ENCODE measurements at places on chromosomes 7 and 10. TPM values are rescaled to one million over a fixed set of nuclear protein-coding genes. Genes with fewer than 3 reads are reported as not detected.

The AQP1 gene
- 0.17 TPM for total RNA-seq

The FRMPD2 gene
- total RNA-seq: 0.07 TPM

The MRC1 gene
- 0.11 TPM for total RNA-seq

The ITIH5 gene
- total RNA-seq: 7.6 TPM

The SPDYE16 gene
- total RNA-seq: not detected

The NRBF2 gene
- total RNA-seq: 30.0 TPM

The ZCCHC24 gene
- 6.2 TPM for total RNA-seq

DNA sequence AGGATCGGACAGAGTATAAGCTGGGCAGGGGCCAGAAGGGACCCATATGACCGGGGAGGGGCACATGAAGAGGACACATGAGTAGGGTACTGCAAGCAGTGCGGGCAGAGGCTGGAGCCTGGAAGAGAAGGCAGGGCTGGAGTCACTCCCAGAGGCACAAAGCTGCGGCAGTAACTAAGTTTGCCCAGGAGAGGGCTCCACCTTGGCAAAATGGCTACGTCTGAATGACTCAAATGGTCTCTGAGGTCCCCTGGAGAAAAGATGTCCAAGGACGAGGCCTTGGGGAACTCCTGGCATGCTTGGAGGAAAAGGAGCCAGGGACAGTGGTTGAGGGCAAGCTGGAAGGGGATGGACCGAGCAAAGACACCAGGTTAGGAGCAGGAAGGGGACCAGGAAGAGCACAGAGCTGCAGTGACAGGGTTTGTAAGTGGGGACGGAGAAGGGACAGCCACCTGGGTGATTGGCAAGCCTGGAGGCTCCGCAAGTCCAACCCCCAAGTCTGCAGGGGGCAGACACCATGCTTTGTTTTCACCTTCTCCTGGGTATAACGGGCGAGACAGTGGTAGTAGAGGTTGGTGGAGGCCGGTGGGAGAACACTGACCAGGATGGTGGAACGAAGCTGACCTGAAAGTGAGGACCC, 43.1 kb upstream of the LBX1 start:
- DNase-seq: peak; percentile 65

- DNase-seq: peak; percentile 58
Measured at GRCh38 chr7:100894860-100895700, 608 bp downstream of the ACHE start.

DNA sequence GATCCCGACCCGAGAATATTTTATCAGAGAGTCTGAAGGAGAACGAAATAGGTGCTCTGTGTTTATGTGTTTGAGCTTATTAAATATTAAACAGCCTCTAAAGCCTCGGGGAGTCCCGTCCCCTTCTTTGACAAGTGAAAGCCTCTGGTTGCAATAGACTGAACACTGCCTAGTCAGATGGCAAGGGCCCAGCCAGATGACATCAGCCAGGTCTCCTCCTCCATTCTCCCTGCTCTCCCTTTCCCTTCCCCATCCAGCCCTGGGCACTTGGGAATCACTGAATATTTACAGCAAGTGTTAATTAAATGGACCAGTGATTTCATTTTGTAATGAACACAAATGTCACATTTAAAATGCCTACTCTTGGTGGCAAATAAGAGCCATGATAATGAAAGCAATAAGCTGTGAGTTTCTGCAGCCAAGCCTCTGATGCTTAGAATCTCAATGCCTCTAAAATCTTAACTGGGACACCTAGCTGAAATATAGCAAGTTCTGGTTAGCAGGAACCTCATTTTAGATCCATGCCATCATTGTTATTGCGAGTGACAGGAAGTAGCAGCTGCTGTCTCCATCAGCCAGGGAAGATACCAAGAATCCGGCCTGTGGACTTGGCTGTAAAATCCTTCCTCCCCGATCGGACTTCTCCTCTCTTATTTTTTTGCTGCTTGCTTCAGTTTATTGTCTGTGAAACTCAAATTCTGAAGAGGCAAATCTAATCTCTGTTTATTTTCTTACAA, 202.1 kb downstream of the PRPF18 start:
- no peak for DNase-seq

GRCh38 chr10:89550509-89550908, 15.1 kb upstream of the SLC16A12 start:
- DNase-seq: no peak

DNA sequence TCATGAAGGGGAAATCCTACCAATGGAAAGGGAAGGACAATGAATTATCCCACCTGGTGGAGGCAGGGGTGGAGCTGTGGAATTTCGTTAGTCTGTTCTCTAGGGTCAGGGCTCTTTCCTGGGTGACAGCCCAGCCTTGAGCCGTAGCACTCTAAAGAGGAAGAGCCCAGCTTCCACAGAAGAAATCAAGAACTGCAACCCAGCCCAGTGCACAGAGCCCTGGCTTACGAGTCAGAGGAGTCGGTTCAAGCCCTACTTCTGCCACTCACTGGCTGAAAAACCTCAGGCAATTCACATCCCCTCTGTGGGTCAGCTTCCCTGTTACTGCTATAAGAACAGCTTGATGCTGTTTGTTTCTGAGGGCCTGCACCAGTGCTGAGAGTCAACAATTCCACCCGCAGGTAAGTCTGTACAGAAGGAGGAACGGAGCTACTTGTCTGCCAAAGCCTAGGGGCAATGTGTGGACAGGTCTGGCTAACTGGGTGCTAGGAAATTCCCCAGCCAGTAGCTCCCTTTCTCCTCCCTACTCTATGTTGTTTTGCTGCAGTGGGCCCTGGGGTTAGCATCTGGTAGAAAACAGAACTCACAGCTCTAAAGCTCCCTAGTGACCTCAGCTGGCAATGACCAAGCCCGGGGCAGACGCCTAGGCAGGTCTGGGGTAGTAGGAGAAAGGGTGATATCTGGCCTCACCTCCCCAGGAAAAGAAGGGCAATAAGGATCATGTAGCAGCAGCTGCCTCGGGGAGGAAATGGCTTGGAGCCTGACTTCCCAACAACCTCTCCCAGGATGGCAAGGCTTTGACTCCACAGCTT, 3.3 kb downstream of the AVPI1 start:
- no peak for DNase-seq

- DNase-seq: no peak
Measured at GRCh38 chr10:88108115-88108610, 244.7 kb downstream of the PTEN start.

- no peak for DNase-seq
Measured at GRCh38 chr10:118239236-118239630, 102.9 kb downstream of the FAM204A start.

- no peak for DNase-seq
Measured at GRCh38 chr7:83559887-83560286, 89.1 kb downstream of the SEMA3E start.

DNA sequence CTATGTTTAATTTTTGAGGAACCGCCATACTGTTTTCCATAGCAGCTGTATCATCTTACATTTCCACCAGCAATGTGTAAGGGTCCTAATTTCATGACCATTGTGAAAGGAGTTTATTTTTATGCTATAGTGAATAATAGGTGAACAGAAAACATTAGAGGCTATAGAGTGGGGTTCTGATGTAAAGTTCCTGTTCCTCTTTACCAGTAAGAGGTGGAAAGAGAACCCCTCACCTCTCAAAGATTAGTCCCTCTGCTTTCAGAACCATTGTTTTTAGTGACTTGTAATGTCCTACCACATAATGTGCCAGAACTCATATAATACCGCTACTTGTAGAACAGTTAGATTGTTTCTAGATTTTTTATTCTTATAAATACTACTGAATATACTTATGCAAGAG, 34.2 kb downstream of the SUFU start:
- DNase-seq: no peak

DNA sequence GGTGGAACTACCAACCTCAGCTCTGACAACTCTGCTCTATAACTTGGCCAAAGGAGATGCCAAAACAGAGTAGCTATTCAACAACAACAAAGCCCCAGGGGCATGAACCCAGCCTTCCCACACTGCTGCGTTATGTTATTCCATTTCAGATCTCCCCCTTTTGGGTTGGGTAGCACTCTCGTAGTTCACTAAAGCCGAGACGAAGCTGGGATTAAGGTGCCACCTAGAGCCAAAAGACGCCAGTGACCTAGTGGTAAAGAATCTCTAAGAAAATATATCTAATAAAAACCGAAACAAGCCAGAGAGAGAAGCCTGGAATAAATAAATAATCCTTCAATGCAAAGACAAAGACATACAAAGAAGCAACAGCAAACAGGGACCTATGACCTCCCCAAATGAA, 217.3 kb downstream of the HERPUD2 start:
- no peak for DNase-seq

DNA sequence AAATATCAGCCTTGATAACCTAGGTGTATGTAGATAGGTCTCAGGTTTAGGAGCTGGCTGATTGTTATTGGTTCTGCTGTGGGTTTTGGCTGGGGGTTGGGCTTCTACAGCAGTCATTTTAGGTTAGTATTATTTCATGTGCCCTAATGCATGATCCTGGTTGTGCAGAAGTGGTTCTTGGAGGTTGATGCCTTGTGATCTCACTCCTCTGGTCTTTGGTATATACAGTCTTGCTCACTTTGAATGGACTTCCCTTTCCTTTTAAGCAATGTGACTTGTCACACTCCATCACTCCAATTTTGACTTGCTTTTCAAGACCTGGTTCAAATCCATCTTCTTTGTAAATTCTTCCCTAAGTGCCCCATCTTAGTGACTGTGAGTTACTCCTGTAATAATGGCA, 188.9 kb downstream of the LRMDA start:
- no peak for DNase-seq

DNA sequence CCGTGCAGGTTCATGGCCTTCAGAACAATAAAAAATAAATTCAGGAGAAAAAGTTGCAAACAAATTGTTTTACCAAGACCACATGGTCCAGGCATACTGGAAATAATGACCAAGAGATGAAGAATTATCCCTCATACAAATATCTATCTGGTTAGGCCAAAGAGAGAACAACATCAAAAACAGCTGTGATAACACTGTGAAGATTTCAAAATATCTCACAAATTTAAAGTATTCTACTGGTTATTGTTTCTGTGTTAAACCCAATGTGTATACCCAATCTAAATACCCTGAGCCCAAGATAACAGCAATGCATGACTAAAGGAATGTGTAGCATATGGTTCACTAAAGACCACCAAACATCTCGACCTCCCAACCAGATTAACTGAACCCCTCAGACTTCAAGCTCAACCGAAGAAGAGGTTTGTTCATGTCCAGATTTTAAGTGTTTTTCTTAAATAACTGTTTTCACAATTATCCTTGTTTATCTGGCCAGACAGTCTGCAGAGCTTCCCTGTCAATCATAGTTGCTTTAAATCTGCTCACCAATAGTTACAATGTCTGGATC, 10.9 kb downstream of the OR9A2 start:
- DNase-seq: no peak
